Peyer's patch (tissue), 4 donors: ENCODE measurements at places on chromosomes 3 and 15. TPM values are rescaled to one million over a fixed set of nuclear protein-coding genes. Genes with fewer than 3 reads are reported as not detected.

TMCO5A gene
- not detected for total RNA-seq

ALAS1 gene
- total RNA-seq, result 91.6 TPM

TRH gene
- total RNA-seq, result not detected

CNTN6 gene
- not detected for total RNA-seq

SKOR1 gene
- 2.0 TPM for total RNA-seq

RASGRP1 gene
- total RNA-seq, result 10.7 TPM
